ENCODE measurements at places on chromosomes 5 and 9.

DNA sequence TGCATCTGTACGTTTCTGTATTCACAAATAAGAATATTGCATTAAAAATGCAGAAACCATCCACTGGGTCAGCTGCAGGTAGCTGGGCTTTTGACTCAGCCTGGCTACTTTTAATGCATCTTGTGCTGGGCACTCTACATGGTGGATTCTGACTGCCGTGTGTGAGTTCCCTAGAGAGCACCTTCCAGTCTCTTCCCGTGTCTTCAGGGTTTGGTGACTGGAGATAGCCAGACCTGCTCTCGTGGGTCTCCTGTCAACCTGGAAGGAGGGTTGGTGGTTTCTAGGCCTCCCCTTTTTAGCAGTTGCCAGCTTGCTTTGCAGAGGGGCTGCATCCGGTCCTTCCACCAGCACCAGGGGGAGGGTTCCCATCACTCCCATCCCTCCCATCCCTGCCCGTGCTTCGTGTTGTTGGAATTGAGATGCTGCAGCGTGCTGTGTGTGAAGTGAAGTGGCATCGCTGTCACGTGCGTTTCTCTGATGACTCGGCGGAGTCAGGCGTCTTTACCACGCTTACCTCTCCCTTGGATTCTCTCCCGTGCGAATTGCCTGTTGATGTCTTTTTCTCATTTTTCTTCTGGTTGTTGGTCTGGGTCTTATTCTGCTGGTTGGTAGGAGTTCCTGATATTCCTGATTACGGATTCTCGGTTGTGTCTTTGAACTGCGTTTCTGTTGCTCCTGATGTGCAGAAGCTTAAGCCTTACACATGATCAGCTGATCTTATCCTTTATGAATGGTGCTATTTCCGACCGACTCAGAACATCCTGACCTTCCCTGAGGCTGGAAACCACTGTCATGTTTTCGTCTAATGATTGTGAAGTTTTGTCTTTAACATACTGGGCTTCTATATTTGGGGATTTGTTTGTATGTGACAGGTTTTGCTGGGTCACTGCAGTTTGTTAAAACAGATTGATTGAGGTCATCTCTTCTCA is 16.9 kb downstream of the FBXW5 start:
- DNase-seq: no peak

- peak; percentile 66 for DNase-seq
Observed at GRCh38 chr9:76677481-76678055, 86.7 kb upstream of the PCA3 start.

- no peak for DNase-seq
Observed at GRCh38 chr5:154334406-154335064, 111.3 kb upstream of the SAP30L start.

DNA sequence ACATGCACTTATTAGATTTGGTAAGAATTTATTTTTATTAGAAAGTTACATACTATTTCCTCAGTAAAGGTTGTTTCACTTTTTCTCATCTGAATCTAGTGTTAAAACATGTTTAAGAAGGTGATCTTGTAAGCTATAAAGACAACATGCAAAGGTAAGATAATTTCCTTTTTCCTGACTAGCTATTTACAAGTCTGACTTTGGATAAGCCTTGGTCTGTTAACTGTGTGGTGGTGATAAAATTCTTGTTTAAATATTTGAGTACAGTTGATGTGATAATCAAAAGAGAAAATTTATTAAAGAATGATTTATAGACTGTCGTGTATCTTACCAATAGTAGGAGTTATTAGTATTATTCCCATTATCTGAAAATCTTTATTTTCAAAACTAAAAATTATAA is 36.9 kb upstream of the GPR21 start:
- no peak for DNase-seq

- no peak for DNase-seq
Observed at GRCh38 chr5:119792161-119792799, 162.9 kb downstream of the FAM170A start.

DNA sequence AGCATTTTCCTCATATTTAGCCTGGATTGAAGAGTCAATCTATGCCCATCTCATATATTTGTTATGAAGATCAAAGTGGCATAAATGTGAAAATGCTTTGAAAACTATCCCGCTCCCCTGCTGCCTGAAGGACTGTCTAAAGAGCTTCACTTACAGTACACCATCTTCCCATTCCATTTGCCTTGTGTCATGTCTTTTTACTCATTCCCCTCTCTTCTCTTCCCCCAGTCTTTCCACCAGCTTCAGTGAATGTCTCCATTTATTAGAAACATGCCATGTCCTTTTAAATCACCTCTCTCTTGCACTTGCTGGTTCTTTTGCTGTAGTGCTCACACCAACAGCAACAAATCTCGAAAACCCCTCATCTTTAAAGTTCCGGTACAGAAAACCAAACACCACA is 192.7 kb upstream of the SGCD start:
- DNase-seq: no peak

Data from SHP77 (cell line).